ENCODE measurements at places on chromosomes 2 and 18.

DNA sequence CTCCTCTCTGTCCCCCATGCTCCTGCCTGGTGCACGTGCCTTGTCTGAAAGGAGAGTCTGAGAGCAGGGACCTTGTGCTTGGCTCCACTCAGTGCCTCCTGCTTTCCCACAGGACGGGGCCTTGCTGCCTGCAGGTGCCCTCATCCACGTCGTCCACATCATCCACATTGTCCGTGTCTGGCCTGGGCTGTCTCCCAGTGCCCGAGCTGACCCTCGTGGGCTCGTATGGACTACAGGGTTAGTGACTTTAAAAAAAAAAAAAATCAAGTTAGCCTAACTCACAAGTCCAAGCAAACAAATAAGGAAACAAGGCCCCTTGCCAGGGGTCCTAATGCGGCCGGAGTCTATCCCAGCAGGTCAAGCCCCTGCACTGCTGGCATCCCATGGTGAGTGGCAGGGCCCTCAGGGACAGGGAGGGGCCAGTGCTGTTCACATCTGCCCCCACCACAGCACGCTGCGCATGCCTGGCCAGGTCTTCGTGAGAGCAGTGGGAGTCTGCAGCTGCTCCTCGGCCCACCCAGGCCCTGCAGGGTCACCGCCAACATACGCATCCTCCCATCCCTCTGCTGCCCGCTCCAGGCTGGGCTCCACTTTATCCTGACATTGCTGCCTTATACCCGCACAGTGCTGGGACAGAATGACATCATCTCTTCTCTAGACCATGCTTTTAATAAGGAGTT is 232.6 kb downstream of the NDUFA10 start:
- DNase-seq, result no peak

DNA sequence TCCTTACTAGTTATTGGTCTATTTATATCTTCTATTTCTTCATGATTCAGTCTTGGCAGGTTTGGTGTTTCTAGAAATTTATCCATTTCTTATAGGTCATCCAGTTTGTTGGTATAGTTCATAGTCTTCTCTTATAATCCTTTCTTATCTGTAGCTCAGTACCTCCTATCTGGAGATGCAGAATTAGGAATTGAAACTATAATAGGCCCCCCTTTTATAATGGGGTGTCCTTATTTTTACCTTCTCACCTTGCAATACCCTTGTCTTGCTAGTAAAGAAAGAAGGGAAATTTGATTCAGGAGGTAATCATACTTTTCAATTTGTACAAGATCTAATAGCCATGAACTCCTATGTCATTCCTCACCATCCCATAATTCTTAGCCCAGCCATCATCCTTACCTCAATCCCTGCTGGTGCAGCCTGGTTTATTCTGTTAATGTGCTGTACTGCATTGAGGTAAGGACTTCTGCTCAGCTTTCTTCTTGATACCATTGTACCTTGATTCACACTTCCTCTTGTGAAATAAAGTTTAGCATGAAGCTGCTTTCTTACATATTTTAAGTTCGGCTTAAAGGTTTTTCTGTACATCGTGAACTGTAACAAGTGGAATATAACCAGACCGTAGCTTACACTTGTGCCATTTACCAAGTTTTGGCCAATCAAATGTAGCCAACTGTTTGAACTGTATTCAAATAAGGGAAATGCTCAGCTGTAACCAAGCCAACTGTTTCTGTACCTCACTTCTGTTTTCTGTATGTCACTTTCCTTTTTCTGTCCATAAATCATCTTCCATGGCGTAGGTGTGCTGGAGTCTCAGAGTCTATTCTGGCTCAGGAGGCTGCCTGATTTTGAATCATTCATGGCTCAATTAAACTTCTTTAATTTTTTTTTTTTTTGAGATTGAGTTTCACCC is 40.1 kb upstream of the PTH2R start:
- DNase-seq, result no peak

DNA sequence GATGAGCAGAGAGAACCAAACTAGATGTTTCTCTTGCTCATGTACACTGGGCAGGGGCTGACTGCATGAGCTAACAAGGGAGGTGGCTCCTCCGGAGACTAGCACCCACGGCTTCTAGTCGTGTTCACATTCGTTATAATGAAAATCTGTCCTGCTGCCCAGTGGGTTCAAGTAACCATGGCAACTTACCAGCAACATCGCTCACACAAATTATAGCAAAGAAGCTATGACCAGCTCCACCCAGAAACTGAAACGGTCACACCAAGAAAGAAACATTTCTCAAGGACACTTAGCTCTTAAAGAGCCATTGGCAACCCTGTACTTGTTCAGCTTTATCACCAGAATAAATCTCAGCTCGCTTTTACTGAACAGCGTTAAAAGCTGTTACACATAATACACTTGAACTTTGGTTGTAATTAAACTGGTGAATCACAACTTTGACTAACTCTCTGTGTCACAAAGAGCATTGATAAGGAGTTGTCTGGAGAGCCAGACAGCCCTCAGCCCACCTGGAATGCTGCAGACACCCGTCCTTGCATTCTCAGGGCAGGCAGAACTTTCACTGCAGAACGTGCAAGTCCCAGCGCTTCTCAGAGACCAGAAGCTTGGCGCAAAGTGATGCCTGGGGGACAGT is 141.2 kb downstream of the PID1 start:
- no peak for DNase-seq

DNA sequence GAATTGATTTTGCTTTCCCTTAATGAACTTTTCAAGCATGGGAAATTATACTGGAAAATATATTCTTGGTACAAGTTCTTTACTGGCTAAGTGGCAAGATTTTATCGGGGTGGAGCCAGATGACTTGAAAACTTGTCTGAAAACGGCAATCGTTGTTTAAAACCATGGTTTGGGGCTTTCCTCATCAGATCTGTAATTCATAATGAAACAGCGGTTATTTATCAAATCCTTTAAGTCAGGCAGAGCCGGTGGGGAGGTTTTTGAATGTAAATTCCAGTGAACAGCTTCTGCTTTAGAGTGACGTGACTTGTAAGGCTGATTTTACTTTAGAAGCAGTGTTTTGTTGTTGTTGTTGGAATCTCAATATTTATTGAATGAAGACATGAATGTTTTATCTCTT is 2.6 kb downstream of the SEC11C start:
- no peak for DNase-seq

DNA sequence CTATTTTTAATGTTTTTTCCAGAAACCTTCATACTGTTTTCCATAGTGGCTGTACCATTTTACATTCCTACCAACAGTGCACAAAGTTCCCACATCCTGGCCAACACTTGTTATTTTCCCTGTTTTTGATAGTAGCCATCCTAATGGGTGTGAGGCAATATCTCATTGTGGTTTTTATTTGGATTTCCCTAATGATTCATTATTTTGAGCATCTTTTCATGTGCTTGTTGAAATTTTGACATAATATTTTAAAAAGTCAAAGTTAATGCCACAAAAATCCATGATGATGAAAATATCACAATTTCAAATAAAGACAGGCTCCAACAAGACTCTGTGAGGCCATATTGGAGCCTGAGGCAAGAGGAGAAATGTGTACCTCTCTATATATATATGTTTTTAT is 50.2 kb downstream of the VWA3B start:
- DNase-seq, result no peak

GRCh38 chr2:241768850-241769249 is 7.8 kb upstream of the GAL3ST2 start:
- no peak for DNase-seq

- no peak for DNase-seq
Measured at GRCh38 chr2:69827796-69828540, 1.5 kb upstream of the GMCL1 start.

DNA sequence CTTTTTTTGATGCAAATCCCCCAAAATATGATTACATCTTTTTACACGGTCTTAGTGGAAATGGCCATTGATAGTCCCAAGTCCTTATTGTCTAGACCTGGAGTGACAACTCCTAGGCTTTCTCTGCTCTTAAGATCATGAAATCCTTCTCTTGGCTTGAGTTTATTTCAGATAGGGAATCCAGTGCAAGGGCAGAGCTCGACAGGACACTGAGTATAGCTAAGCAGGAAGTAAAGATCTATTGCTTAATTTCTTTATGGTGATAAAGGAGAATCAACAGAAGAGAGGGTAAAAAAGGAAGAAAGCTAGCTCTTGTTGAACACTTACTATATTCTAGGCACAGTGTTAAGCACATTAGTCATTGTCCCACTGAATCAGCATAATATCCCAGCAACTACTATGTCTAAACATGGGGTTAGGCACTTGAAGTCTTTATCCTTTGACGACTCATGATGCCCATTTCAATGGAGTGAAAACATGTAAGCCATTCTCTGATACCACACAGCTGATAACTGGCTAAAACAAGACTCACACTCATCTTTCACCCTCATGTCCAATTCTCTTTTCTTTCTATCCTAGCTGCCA is 74.1 kb upstream of the LRATD1 start:
- no peak for DNase-seq

- DNase-seq, result no peak
Measured at GRCh38 chr2:47078541-47079482, 76.3 kb downstream of the STPG4 start.

GRCh38 chr2:236986524-236987330 is 99.0 kb upstream of the COPS8 start:
- no peak for DNase-seq

GRCh38 chr2:161138429-161138828 is 21.8 kb upstream of the TANK start:
- DNase-seq, result no peak

DNA sequence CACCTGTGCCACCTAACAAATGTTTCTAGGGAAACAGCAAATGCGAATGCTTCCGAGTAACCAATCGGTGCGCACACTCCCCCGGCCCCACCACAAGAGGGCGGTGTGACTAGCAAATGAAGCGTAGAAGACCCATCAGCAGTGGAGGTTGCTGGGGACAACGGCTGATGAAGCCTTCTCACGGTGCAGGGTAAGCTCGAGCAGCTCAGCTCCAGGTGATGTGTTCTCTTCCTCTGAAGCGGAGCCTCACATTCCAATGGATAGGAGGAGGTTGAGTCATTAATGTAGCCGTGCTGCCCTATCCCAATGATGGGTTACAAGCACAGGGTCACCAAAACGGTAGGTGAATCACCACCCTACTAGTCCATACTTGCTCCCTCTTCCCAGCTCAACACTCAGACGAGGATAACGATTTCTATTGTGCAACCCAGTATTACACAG is 127.6 kb upstream of the TWIST2 start:
- no peak for DNase-seq

DNA sequence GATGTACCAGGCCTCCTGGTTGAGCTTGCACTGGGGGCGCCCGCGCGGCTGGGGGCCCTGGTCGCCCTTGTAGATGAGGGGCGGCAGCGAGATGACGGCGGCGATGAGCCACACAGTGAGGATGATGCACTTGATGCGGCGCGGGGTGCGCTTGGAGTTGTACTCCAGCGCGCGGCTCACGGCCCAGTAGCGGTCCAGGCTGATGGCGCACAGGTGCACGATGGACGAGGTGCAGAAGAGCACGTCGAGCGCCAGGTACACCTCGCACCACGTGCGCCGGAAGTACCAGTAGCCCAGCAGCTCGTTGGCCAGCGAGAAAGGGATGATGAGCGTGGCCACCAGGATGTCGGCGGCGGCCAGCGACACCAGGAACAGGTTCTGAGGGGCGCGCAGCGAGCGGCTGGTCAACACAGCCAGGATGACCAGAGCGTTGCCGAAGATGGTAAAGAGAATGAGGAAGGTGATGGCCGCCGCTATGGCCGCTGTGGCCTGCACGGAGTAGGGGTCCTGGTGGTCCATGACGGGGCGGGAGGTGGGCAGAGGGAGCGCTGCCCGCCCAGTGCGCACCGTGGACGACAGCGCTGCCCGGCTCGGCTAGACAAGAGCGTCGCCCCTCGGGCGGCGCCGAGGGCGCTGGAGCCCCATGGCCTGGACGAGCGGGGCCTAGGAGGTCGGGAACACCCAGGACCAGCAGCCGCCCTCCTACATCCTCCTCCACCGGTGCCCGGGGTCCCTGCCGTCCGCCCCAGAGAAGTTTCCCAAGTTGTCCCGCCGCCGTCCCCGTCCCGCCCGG is 544 bp downstream of the ADRA2B start:
- DNase-seq, result no peak

GRCh38 chr2:226860087-226860486 is 24.2 kb downstream of the RHBDD1 start:
- no peak for DNase-seq

- DNase-seq, result no peak
Measured at GRCh38 chr2:80288576-80288975, 16.0 kb downstream of the LRRTM1 start.

DNA sequence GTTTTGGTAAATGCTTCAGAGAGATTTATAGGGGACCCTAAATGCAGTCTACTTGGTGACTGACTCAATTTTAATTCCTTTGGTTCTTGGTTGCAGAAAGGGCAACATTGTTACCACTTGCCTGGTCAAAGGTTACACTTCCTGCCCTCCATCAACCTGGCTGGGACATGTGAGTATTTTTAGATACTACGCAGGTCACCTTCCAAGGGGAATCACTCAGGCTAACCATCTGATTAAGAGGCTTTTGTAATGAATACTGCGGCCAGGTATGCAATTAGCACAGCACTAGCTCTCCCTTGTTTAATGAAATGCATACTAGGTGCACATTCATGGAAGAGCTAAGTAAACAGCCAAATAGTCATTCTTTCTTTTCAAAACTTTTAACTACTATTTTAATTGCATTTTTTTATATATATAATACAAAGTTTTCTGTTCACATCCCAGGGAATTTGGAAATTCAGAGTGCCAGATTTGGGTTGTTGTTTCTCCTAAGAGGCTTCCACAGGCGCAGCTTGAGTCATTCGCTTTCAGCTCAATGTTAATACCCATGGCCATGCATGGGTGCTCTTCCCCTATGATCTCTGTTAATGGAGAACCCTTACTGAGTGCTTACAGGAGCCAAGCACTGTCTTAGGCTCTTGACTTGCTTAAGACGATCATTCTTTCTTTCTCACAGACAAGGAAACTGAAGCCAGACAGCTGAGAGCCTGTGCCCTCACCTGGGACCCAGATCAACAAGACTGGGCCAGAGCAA is 152.2 kb downstream of the MTX2 start:
- DNase-seq, result no peak

GRCh38 chr2:47509821-47510385 is 106.9 kb downstream of the MSH2 start:
- DNase-seq, result no peak

DNA sequence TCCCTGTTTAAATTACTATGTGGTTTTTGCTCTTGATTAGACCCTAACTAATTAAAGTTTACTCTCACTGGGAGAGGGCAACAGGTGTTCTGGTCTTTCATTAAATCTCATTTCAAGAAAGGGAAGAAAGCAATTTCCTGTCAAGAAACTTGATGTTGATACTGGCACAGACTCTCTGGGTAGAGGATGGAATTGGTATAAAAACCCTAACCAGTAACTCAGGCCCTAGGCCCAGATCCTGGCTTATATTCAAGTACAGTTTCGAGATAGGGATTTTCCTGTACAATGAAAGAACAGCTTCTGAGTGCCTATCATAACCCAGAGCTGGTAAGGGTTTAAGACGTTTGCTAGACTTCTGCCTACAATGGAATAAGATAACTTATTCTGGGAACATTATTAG is 61.6 kb upstream of the ACYP2 start:
- no peak for DNase-seq
